ENCODE measurements at places on chromosomes 4 and X.

- DNase-seq: no peak
Observed at GRCh38 chr4:100841911-100842310, 324.1 kb upstream of the EMCN start.

- DNase-seq: no peak
Observed at GRCh38 chrX:49862093-49862492, 17.2 kb upstream of the USP27X start.

DNA sequence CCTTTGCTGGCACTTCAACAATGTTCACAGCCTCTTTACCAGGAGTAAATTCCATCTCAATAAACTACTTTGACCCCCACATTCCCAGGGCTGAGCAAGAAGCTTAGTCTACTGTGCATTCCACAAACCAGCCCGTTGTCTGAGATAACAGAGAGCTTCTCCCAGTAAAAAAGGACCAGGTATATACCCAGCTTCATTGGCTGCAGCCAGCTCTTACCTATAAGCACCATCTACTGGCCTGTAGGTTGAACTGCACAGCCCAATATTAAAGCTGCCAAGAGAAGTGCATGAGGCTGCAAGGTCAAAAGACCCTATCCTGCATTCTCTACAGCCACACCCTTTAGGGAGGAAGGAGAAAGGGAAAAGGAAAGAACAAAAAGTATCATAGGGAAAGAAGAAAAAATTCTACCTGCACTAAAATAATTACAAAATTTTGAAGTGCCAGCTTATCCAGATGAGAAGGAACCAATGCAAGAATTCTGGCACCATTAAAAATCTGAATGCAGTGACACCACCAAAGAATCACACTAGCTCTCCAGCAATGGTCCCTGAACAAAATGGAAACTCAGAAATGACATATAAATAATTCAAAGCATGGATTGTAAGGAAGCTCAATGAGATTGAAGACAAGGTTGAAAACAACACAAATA is 45.7 kb upstream of the INTU start:
- no peak for DNase-seq

DNA sequence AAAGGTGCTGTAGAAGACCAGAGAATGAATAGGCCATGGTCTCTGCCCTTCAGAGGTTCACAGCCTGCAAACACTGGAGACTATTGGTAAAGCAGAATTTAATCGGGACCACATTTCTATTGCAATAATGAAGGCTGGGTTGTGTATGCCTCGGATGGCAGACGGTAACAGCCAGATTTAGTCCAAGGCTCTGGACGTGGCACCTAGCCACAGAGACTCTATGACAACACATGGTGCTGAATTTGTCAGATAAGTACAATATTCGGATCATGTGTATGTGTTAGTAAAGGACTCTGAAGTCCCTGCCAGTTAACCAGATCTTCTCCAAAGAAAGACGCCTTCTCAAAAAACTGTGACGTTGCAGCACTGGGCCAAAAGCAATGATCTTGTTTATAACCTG is 129.0 kb downstream of the DCTD start:
- DNase-seq: no peak

- DNase-seq: peak; percentile 22
Observed at GRCh38 chrX:154827194-154828015, 7.1 kb downstream of the SMIM9 start.

- DNase-seq: no peak
Observed at GRCh38 chr4:26137288-26137687, 183.5 kb upstream of the RBPJ start.

- peak; percentile 2 for DNase-seq
Observed at GRCh38 chrX:107712231-107713202, 63.1 kb downstream of the TSC22D3 start.
